ENCODE measurements at places on chromosomes 16 and 17.

DNA sequence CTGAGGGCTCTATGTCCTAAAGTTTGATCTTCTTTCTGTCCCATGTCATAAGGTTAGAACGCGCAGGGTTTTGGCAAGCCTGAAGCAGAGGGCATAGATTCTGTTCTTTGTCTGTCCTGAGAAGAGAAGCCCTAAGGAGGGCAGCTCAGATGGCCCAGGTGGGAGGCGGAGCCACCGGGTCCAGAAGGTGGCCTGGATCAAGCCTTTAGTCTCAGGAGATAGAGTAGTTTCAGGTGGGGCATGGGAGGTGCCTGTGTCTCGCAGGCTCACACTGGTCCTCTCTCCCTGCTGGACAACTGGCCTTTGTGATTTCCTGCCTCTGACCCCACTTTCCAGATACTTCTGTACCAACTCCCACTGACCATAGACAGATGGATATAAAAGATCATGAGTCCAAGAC lies 44.2 kb upstream of the DNAJA2 start:
- DNase-seq: no peak

GRCh38 chr17:43845766-43846165 lies 1.2 kb upstream of the CD300LG start:
- no peak for DNase-seq

GRCh38 chr16:67965668-67966548 lies 2.5 kb downstream of the SLC12A4 start:
- no peak for DNase-seq

DNA sequence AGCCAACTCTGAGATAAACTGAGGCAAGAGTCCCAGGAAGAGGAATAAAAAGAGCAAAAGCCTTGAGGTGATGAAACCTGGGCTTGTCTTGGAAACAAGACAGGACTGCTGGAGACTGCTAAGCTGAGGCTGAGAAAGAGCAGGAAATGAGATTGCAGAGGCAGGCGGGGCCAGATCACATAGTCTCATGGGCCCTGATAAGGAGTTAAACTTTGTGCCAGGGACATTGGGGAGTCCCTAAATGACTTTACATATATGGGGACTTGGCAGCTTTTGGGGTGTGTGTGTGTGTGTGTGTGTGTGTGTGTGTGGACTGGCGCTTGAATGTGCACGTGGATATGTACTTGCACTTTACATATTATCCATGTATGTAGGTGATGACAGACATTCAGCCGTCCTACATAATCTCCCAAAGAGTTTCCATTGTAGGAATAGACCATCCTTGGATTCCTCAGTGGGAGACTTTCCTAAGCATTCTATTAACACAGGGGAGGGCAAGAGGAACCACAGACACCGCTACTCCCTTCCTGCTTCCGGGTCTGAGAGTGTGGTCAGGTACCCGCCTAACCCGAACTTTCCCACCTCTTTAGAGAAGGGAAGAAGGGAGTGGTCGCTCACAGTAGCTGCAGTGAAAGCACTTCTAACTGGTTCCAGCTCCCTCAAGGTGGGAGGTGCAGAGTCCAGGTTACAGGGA lies 123.1 kb downstream of the LYRM1 start:
- DNase-seq: no peak

DNA sequence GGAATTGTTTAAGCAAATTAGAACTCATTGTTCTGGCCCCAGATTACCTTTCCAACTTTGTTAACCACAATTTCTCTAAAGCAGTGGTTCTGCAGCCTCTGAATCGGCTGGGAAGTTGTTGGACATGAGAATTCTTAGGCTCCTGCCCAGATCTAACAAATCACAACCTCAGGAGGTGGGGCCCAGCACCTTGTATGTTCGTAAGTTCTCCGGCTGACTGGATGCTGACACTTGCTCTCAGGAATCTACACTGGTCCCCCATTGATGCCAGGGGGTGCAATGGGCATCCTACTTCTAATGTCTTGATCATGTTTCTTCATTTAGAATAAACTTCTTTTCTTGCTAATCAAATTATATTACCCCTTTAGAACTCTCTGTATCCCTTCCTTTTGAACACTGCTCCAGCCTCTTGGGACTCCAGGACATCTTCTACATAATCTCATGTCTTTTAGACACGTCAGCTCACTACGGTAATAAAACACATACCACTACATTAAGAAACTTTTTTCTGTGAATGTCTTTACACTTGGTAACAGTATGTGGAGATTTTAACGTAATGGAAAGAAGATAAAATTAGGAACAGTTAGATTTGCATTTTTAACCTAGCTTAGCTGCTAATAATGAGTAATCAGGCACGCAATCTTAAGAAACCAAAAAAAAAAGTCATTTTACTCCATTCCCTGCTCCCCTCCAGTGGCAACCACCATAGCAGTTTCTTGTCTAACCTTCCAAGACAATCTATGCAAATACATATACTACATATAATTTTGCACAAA lies 143.2 kb downstream of the ITFG1 start:
- no peak for DNase-seq

GRCh38 chr16:51374346-51374745 lies 223.3 kb upstream of the SALL1 start:
- DNase-seq: no peak

GRCh38 chr17:59342681-59343131 lies 11.3 kb downstream of the YPEL2 start:
- no peak for DNase-seq

DNA sequence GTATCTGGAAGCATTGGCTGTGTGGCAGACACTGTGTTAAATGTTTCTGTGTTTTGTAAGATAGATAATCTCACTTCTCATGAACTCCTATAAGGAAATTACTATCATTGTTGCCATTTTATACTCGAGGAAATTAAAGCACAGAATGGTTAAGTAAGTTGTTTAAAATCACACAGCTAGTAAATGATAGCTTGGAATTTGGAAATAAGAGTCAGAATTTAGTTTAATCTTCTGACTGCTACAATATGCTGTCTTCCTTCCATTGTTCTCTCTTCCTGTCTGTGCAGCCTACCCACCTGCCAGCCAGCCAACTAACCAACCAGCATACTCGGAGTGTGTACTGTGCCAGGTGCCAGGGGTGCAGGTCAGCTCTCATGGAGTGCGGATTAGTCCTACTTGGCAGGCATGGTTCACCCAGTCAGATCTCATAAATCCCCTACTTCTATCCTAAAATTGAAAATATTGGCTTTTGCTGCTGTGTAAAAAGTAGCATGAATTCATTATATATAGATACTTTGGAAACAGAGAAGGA lies 79.9 kb upstream of the LGALS9 start:
- DNase-seq: no peak

GRCh38 chr17:70955441-70955840 lies 786.1 kb downstream of the KCNJ2 start:
- DNase-seq: no peak

GRCh38 chr17:45228763-45229539 lies 7.3 kb downstream of the FMNL1 start:
- DNase-seq: peak; percentile 79

DNA sequence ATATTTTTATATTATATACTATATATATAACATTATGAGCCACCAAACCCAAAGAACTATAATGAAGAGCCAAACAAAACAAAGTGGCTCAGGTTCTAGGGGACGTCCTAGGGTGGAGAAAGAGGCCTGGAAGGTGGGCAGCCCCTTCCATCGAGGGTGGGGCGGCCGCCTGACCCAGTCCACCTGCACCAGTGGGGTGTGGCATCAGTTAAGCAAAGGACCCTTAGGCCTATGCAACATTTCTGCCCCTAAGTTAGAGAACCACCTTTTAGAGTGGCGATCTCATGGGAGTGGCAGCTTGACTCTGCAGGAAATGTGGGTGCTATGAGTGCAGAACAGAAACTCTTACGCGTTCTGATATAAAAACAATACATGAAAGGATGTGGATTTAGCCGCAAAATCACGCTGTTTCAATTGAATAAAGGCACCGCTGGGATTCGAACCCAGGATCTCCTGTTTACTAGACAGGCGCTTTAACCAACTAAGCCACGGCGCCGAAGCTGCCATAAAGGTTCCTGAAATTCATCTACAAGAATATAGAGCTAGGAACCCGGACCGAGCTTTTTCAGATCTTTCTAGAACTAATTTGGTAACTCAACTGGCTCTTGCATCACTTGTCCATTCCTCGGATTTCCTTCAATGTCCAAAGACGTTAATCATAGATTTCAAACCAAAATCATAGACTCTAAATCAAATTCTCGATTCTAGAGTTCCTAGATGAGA lies 15.6 kb upstream of the AURKB start:
- DNase-seq: peak; percentile 69

DNA sequence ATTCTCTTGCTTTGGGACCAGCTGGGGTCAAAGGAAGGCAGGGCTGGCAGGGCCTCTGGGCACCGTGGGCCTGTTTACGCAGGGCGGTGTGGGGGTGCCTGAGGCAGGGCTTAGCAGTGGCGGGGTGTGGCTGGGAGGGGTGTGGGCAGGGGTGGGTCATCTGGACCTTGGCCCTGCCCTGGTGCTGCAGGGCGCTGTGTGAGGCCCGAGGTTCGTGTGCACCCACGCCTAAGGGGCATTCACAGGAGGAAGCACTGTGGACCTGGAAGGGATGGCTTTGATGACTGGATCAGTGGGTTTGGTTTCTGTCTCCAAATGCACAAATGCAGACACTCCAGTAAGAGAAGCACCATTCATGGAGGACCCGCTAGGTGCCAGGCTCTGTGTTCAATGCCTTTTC lies 37.3 kb downstream of the BCO1 start:
- no peak for DNase-seq

- DNase-seq: peak; percentile 68
Observed at GRCh38 chr17:55295411-55296170, 30.8 kb downstream of the HLF start.

- no peak for DNase-seq
Observed at GRCh38 chr16:22004341-22004740, 3.4 kb upstream of the PDZD9 start.

DNA sequence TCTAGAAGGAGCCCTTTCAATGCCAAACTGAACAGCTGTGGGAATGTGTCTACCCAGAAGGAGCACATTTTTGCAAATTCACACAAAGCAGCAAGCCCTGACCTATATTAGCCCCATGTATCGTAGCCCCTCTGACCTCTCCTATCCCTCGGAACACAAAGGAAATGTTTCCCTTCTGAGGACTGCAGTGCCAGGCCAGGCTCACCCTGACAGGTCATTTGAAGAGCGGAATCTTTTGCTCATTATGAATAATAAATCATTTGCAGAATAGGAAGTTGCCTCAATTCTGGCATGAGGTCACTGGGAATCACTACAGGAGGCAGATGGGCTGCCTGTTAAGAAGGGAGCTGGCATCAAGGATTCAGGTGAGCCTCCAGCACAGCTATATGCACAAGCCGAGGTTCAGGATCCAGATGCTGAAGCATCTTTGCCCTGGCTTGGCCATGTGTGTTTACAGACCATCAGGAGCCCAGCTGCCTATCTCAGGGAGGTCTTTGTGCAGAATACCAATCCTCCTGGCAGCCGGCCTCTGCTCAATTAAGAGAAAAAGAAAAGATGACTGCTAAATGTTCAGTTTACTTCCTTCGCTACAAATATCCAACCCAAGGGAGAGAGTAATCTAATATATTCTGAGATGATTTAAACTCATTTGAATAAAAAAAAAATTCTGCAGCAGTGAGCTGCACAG lies 119.4 kb downstream of the USP31 start:
- no peak for DNase-seq

DNA sequence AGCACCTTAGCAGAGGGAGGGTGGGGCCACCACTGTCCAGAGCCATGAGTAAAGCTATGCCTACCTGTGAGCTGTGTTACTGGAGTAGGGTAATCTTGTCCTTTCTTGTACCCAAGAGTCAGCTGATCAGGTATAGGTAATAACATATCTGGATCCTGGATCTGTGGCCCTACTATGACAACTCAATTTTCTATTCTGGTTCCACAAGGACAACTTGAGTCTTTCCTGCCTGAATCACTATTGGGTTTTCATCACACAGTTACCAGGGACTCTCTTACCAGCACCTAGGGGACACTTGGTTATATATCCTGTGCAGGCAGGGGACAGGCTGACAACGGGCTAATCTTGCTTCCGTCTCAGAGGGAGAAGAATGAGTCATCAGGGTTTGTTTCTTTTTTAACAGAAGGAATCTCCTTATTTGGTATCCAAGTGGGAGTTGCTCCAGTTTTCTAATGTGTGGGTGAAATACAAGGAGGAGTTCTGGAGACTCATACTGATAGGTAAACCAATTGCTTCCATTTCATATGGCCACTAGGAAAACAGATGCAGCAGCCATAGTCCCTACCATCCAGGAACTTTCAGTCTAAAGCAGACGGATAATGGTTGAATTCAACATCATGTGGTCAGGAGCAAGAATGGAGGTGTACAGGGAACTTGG lies 6.8 kb downstream of the ZNF267 start:
- no peak for DNase-seq

DNA sequence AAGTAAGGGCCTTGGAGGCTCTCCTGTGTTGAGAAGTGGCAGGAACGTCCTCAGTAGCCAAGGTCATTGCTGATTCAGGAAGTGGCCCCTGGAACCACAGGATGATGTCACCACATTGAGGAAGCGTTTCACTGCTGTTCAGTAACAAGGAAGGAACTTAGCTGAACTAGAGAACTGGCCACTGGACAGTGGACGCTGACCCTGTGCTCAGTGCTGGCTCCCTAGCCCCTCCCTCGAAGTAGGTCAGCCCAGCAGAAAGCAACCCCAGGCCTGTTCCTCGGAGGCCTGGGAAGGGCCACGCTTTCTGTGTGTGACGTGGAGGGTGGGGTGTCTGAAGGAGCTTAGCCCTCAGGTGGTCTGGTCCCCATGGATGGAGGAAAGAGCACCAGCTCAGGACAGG lies 58.3 kb downstream of the B9D1 start:
- DNase-seq: no peak

- no peak for DNase-seq
Observed at GRCh38 chr17:44487170-44487569, 16.0 kb downstream of the GPATCH8 start.

GRCh38 chr16:58088091-58088490 lies 41.1 kb downstream of the CFAP20 start:
- peak; percentile 80 for DNase-seq

DNA sequence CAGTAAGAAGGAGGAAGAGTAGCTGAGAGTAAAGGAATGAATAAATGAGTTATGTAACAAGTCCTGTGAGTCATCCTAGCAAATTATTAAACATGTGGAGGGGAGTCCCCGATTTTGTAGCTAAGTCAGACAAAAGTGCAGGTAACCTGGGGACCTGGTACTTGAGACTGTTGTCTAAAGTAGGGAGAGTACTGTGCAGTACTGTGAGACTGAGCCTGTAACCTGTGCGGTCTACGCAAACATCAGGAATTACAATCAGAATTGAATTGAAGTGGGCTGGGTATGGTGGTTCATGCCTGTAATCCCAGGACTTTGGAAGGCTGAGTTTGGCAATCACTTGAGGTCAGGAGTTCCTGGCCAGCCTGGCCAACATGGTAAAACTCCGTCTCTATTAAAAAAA lies 35.7 kb downstream of the IKZF3 start:
- no peak for DNase-seq

- DNase-seq: no peak
Observed at GRCh38 chr17:824378-824777, 42.2 kb downstream of the MRM3 start.
